Activated CD4-positive, alpha-beta T cell treated with anti-CD3 and anti-CD28 coated beads, Interleukin-2, amount 10 ng/mL, durations not matched to agents 7 days and 5 days (primary cell): ENCODE measurements at places on chromosomes 16 and 17.

GRCh38 chr17:49635121-49635520, 42.8 kb downstream of the SPOP start:
- DNase-seq: no peak

GRCh38 chr16:68179855-68180254, 56.1 kb downstream of the ESRP2 start:
- no peak for DNase-seq

DNA sequence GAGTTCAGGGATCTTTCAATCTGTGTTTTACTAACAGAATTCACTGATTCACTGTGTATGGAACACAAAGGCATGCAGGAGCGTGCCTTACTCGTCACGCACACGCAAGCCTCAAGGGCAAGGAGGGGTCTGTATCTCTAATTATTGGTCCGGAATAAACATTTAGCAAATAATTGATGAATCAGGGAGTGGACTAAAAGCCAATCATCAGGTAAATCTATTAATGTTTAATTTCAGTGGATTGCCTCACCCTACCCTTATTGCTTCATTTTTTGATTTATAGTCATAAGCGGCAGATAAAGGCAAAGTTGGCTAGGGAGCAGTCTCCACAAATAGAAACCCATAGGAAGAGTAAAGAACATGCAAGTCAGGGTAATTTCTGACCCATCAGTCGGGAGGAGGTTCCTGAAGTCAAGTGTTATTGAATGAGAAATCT, 7.4 kb upstream of the HSD17B2 start:
- DNase-seq: no peak

- DNase-seq: no peak
Observed at GRCh38 chr16:73792199-73793020, 504.2 kb upstream of the PSMD7 start.

DNA sequence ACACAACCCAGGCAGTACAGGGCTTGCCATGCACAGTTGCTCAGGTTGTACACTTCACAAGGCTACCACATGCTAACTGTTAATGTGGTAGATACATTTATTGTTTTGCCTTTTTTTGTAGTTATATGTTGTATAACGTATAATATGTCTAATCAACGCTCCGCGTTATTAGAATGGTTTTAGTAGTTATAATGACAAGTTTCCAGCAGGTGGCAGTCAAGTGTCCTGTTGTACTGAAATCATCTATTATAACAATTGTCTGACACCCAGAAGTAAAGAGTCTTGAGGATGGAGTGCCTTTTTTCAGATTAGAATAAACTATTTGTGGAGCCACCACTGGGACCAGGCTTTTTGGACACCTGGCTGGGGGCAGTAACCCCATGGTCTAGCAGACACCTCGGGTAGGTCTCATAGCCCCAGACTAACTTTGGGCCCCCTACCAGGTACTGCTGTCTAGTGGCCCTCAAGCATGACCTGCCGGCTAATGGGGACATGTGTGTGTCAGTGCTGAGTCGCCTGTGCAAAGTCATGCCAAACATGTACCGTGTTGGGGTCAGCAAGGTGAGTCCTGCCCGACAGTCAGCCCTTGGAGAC, 32.8 kb downstream of the MYO15A start:
- DNase-seq: peak; percentile 61

- no peak for DNase-seq
Observed at GRCh38 chr16:74071996-74072535, 224.5 kb upstream of the PSMD7 start.

GRCh38 chr17:68706356-68706920, 105.3 kb upstream of the FAM20A start:
- DNase-seq: no peak

GRCh38 chr17:82200743-82201497, 11.7 kb downstream of the CCDC57 start:
- DNase-seq: peak; percentile 85

- no peak for DNase-seq
Observed at GRCh38 chr17:57413848-57414651, 157.7 kb downstream of the MSI2 start.

DNA sequence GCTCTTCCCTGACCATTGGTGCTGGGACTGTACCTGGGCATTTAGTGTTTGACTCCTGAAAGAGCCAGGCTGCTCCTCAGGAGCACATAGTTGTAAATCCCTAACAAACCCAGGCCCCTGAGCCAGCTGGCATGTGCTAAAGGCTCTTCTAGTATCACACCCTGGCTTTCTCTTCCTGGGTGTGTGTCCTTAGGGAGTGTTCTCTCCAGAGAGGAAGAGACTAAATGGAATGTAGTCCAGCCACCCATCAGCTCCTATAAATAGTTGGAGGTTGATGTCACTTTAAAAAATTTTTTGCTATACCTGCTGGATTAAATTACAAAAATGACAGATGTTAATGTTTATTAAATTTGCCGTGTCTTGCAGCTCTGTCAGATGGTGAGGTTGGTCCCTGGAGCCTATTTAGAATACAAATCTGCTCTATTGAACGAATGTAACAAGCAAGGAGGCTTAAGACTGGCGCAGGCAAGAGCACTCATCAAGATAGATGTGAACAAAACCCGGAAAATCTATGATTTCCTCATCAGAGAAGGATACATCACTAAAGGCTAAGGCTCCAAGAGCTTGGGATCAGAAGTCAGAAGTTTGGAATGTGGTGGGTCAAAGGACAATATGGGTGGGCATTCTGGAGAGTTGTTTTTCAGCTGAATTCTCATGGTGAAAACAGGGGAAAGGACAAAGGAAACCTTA, 13.1 kb upstream of the DUSP14 start:
- DNase-seq: no peak

- DNase-seq: no peak
Observed at GRCh38 chr16:24930440-24930839, 84.7 kb downstream of the SLC5A11 start.

GRCh38 chr16:65316808-65317207, 194.9 kb upstream of the CDH11 start:
- DNase-seq: no peak

DNA sequence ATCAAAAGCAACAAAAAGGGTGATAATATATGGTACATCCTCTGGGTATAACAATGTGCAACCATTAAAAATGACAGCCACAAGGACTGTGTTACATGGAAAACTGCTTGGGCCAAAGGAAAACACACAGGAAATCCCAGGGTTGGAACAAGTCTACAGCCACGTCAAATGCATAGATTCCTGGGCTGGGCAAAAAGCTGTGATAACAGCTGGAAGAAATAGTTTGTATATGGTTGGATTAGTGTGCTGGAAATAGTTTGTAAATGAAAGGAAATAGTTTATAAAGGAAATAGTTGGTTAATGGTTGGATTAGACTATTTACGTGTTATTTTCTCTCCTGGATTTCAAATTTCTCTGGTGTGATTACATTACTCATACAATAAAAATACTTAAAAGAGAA, 2.6 kb downstream of the HSD17B2 start:
- DNase-seq: no peak

- no peak for DNase-seq
Observed at GRCh38 chr16:80105751-80106150, 435.0 kb upstream of the DYNLRB2 start.

GRCh38 chr16:521381-522210, 5.9 kb upstream of the CAPN15 start:
- no peak for DNase-seq

GRCh38 chr16:3274490-3274889, 8.8 kb upstream of the ZNF263 start:
- DNase-seq: no peak

DNA sequence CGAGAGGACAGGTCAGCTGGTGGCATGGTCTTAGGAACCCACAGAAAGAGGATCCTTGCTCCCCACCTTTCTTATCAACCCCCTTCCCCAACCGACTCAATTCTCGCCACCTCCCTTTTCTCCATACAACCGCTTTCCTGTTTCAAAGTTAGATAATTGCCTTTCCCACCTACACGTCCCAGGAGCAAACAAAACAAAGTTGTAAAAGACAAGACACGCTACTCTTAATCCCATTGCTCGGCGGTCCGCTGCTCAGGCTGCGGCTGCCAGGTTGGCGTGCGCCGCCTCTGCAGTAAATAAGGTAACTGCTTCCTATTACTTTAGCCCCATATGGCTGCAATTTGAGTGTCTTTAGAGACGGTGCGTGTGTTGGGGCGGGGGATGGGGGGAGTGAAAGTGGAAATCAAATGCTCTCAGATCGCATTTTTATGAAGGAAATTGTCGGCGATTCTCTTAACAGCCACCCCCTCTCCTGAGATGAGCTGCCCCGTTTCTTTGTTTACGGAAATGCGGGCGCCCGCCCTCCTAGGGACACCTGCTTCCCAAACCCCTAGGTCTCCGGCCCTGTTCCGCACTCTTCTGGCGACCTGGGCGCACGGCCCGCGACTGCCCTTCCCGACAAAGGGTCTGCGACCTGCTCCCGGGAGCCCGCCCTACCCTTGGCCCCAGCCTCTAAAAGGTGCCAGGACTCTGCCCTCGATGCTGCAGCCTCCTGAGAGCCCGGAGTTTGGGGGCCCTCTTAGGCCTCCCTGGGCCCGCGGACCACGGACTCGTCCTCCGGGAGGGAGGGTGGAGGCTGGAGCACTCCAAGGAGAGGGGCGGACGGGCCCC, 3.7 kb upstream of the CBX8 start:
- DNase-seq: peak; percentile 37

DNA sequence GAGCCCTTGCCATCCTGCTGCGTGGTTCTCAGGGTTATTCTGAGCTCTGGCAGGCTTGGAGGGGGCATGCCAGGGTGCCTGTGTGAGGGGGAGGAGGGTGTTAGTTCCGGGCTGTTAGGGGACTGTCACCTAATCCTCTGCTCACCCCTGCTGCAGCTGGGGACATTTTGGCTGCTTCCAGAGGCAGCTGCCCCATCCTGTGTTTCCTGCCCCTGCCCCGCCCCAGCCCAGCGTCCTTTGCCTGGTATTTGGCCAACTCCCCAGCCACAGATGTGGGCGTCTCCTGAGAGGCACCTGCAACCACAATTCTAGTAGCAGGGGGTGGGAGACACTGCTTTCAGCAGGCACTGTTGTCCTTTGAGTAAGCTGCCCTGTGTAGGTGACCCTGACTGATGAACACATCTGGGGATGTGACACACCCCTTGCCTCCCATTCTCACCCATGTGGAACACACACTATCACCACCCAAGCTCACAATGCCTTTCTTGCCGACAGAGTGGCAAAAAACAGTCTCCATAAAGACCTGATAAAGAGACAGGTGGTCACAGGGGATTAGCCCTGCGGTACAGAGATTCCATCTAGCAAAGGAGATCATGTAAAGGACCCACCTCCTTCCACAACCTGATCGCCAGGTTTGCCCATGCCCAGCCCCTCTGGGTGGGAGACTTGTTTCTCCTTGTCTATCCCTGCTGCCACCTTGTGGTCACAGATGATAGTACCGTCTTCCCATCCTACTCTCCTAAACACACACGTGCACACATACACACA, at the start of gene CHRNE:
Gene CHRNE, minus strand, starts transcription at position 48 of the 768 bp plus-strand sequence. Its CDS starts 35 bp downstream, at position 13.
- peak; percentile 88 for DNase-seq

GRCh38 chr16:9677301-9677653, 505.0 kb downstream of the GRIN2A start:
- DNase-seq: no peak

- peak; percentile 38 for DNase-seq
Observed at GRCh38 chr17:20944014-20944865, 98.6 kb downstream of the USP22 start.

GRCh38 chr16:55515111-55515510, 6.2 kb downstream of the LPCAT2 start:
- no peak for DNase-seq

- DNase-seq: no peak
Observed at GRCh38 chr16:11692651-11693050, 24.4 kb downstream of the SNN start.

GRCh38 chr16:2874032-2874911, 8.7 kb upstream of the FLYWCH2 start:
- no peak for DNase-seq

GRCh38 chr17:75588596-75589011, 1.0 kb downstream of the MYO15B start:
- no peak for DNase-seq
